COR-L47 (cell line): ENCODE measurements at places on chromosomes 11 and 22.

- no peak for DNase-seq
Measured at GRCh38 chr11:1773131-1773993, 9.6 kb upstream of the CTSD start.

- no peak for DNase-seq
Measured at GRCh38 chr22:42955087-42955635, 59.8 kb downstream of the PACSIN2 start.

DNA sequence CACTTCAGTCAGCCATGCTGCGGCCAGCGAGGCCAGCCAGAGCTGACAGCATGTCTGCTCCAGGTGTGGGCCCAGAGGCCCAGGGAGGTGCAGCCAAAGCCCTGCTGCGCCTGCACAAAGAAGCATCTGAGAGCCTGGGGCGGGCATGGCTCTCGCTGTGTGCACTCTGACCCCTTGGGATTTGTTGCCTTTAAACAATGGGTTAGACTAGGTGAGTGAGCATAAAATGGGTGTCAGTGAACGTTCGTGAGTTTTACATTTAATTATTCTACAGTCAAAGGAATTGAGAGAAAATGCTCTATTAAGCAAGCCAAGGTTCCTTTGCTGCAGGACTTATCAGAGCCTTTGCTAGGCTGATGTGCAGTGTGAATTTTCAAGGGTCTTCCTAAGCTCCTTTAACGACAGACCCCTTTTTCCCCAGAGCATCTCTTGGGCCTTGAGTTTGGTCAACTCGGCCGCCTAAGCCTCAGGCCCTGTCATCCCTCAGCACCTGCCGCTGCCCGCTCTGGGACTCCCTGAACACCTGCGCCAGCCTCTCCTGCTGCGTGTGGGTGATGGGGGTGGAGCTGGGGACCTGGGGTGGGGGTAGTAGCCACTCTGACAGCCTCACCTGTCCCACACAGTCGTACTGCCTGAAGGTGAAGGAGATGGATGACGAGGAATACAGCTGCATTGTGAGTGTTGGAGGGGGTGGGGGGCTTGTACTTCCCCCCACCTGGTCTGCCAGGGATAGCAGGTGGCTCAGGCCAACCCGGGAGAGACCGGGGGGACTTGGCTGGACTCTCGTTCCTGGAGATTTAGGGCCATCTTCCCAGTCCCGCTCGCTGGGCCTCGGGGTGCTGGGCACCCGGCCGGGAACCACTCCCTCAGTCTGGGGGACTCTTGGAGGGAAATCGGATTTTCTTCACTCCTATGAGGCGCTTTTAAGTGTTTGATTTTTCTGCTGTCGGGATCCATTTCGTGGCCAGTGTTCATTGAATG, 10.5 kb downstream of the SLC16A8 start:
- DNase-seq = no peak

DNA sequence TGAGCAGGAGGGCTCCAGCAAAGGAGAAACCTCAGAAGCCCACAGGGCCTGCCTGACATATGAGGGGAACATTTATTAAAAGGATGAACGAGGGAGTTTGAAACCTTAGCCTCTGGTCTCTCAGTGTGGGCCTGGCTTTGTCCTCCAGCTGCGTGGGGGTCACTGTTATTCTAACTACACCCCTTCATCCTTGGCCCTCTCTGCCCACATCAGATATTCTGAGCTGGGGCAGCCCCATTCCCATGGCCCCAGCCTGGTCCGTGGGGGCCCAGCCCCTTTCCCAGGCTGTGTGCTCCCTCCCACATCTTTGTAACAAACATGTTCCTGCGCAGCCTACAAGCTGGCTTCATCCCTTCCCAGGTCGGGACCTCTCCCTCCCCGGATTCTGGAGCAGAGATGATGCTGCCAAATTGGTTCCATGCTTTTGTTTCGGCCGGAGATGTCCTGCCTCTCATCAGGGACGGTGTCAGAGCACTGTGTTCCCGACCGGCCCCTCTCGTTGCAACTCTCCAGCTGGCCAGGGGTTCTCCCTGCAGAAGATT, 4.0 kb downstream of the FXYD6 start:
- no peak for DNase-seq

DNA sequence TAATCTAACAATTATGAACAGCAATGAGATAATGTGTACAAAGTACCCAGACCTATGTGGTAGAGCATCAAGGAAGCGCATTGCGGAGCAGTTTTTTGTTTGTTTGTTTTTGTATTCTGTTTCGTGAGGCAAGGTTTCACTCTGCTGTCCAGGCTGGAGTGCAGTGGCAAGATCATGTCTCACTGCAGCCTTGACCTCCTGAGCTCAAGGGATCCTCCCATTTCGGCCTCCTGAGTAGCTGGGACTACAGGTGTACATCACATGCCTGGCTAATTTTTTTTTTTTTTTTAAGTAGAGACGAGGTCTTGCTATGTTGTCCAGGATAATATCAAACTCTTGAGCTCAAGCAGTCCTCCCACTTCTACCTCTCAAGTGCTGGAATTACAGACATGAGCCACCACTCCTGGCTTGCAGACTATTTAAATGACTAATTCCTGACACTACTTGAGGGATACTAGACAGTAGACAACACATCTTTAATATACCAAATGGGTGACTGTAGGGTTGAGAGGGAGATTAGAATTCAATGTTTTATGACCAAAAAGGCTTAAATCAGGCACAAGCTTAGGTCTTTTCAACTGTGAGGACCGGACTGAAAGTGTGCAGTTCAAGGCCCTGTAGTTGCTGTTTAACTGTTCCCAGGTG, 12.7 kb downstream of the OR51B4 start:
- DNase-seq = no peak

GRCh38 chr11:44621140-44621681, 55.7 kb downstream of the CD82 start:
- DNase-seq = peak; percentile 54

- DNase-seq = no peak
Measured at GRCh38 chr11:11409224-11409623, 56.2 kb upstream of the CSNK2A3 start.

DNA sequence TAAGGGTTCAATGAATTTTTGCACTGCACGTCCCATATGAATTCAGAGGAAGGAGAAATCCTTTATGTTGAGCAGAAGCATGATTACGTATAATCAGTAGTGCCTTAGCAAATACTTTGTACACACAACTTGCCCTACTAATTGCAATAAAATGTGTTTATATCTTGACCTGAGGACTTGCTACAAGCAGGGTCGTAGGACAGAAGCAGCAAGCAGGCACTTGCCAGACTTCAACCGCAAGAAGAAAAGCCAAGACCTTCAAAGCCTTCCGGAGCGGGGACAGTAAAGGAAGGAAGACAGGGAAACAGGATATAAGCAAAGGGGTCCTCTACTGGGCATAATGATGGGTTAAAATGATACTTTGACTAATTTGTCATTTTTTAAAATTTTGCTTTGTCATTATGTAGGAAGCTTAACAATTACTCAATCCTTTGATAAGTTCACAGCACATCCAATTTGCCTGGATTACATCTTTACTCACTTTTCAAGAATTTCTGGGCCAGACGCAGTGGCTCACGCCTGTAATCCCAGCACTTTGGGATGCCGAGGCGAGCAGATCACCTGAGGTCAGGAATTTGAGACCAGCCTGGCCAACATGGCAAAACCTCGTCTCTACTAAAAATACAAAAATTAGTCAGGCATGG, 23.2 kb upstream of the UBASH3B start:
- no peak for DNase-seq

- no peak for DNase-seq
Measured at GRCh38 chr11:135069890-135070289, 657.8 kb upstream of the B3GAT1 start.

GRCh38 chr22:24482575-24482974, 12.6 kb upstream of the UPB1 start:
- DNase-seq = peak; percentile 43

- DNase-seq = no peak
Measured at GRCh38 chr11:123186286-123186685, 8.8 kb downstream of the CLMP start.

- no peak for DNase-seq
Measured at GRCh38 chr11:66569076-66569475, 670 bp upstream of the CTSF start.

GRCh38 chr11:131771471-131771870, 401.1 kb downstream of the NTM start:
- DNase-seq = no peak

GRCh38 chr11:115409116-115409670, 95.0 kb downstream of the CADM1 start:
- DNase-seq = no peak

- DNase-seq = peak; percentile 95
Measured at GRCh38 chr11:94767701-94768601, at the start of gene AMOTL1. AMOTL1 (plus strand) TSS chr11:94768356; CDS start chr11:94768512, 156 bp downstream.

- DNase-seq = no peak
Measured at GRCh38 chr11:17724020-17724908, 4.9 kb downstream of the MYOD1 start.

DNA sequence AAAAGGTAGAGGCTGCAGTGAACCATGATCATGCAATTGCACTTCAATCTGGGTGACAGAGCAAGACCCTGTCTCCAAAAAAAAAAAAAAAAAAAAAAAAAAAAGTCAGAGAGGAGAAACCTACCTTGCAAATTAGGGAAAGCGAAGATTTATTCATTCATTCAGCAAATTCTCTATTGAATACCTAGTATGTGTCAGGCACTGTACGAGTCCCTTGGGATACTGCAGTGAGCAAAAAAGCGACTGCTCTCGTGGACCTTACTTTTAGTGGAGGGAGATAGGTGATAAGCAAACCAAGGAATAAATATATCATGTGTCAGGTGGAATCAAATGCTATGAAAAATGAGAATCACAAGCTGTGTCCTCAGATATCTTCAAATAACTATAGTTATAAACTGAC, 101.3 kb downstream of the STIM1 start:
- no peak for DNase-seq

GRCh38 chr11:20327377-20327935, 36.1 kb upstream of the HTATIP2 start:
- DNase-seq = no peak

DNA sequence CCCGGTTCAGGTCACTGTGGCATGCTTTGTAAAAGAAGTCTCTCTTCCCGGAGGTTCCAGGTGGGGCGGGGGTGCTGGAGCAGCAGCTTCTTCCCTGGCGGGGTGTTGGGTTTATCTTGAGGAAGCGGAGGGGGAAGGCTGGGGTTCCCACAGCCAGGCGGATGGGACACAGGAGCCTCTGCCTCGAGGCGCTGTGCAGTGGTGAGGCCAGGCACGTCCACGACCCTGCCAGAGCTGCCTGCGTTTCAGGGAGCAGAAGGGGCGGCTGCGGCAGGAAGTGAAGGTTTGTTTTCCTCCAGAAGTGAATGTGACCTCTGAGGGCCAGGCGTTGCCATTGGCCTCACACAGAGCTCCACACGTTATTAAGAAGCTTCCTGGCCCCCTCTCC, 20.1 kb upstream of the ADORA2A start:
- DNase-seq = no peak

DNA sequence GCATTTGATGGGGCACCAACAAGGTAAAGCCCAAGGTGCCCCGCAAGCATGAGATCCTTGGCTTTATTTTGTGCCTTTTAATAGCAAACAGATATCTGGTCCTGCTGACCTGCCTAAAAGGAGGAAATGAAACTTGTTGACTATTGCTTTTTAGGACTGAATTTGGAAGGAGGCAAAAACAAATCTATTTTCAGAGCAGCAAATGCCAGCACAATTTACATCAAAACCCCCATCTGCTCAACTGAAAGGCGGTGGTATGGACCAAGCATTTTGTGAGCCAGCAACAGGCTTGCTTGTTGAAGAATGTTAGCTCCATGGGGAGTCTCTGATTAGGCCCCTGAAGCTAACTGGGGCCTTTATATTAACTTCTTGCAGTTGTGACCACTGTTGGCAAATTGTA, 192.6 kb upstream of the E2F8 start:
- DNase-seq = no peak

DNA sequence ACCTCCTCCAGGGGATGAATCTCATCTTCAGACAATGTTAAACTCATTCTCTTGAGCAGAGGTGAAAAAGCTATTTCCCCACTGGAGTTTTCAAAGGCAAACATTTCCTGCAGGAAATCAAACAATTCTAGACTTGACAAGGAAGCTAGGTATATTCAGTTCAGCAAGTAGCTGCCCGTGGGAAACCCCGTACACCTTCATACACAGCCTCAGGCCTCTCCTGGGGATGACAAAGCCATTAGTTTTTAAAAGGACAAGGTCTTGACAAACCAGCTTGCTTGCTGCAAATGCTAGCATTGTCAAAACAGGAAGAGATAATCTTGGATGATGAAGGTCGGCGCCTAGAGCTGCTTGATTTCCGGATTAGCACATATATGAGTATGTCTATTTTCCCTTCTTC, 1630.8 kb upstream of the TENM4 start:
- DNase-seq = no peak

DNA sequence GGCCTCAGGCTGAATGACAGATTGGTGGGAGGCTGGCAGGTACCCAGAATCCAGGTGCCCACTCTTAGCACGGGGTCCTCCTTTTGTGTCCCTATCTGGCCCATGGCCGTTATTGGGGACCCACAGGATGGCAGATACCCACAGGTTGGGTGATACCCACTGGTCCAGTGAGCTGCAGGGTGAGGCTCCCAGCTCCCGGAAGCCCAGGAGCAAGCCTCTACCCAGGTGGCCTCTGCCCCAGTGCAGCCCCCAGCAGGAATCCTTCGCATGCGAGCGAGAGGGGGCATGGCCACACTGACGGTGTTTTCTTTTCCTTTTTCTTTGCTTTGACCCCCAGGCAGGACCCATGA, 116.1 kb downstream of the PHF21B start:
- no peak for DNase-seq

DNA sequence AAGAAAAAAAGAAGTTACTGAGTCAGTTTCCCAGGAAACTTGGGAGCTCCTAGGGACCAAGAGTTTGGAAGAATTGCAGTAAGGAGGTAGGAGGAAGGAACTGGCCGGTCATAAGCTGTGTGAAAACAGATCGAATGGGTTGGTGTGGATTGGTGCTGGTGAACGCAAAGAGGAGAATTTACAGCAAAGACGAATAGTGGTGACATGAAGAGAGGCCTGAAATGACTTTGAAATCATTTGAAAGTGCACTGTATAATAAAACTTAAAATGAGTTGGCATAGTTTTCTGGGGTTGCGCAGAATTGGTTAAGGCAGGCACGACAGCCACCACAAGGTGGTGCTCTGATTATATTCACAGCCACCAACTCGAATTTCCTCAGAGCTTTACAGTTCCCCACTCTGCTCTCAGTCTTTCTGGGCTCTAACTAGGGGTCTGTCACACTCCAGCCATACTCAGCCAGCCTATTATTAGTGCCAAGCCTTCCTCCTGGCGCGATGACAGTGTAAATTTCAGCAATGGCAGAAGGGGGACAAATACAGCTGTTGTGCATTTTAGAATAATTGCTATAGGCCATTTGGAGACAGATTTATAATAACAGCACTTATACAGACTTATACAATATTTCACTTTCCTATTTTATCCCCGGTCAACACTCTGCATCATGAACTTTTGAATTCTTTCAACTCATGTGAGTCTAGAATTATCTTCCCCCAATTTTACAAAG, 8.3 kb upstream of the HTR3B start:
- DNase-seq = peak; percentile 46

GRCh38 chr11:114559425-114560310, at the start of gene NXPE1:
NXPE1 (minus strand) TSS chr11:114559881; CDS start chr11:114551201, 8,680 bp downstream.
- DNase-seq = no peak

GRCh38 chr11:122711831-122712381, 56.4 kb downstream of the UBASH3B start:
- peak; percentile 12 for DNase-seq
